ENCODE measurements at places on chromosomes 2 and 18. TPM values are rescaled to one million over a fixed set of nuclear protein-coding genes. Genes with fewer than 3 reads are reported as not detected.
A peak's percentile ranks its signal among the peaks of the same experiment; 100 is the strongest.

DNA sequence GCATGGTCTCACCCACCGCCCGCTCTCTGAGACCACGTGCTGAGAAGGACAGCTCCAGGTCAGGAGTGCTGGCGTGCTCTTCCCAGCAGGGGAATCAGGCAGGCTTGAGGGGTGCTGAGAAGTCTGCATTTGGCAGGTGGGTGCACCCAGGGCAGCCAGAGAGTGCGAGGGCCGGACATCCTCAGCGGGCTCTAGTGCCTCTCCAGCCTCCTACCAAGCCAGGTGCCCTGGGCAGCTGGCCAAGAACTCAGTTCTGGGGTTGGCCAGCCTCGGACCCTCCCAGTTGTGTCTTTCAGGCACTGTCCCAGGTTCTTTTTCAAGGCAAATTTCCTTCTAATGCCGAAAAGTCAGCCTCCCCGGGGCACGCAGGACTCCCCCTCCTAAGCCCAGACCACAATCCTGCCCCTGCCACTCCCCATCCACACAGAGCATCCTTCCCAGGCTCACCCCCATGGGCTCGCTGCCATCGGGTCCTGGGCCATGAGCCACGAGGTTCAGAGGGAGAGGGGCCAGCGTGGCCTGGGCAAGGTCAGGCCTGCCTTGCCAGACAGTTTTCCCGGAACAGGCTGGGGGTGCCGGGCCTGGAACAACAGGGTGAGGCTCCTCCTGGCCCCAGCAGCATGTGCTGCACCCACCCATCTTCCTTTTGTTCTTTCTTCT, 52.2 kb upstream of the GPC1 start:
- H3K4me3 ChIP-seq = no peak overlapping the region
- no peak for DNase-seq
- H3K27ac ChIP-seq = no peak overlapping the region
- no peaks in the 10 kb centered on the region for H3K36me3 ChIP-seq
- H3K4me1 ChIP-seq = no peaks in the 10 kb centered on the region

DNA sequence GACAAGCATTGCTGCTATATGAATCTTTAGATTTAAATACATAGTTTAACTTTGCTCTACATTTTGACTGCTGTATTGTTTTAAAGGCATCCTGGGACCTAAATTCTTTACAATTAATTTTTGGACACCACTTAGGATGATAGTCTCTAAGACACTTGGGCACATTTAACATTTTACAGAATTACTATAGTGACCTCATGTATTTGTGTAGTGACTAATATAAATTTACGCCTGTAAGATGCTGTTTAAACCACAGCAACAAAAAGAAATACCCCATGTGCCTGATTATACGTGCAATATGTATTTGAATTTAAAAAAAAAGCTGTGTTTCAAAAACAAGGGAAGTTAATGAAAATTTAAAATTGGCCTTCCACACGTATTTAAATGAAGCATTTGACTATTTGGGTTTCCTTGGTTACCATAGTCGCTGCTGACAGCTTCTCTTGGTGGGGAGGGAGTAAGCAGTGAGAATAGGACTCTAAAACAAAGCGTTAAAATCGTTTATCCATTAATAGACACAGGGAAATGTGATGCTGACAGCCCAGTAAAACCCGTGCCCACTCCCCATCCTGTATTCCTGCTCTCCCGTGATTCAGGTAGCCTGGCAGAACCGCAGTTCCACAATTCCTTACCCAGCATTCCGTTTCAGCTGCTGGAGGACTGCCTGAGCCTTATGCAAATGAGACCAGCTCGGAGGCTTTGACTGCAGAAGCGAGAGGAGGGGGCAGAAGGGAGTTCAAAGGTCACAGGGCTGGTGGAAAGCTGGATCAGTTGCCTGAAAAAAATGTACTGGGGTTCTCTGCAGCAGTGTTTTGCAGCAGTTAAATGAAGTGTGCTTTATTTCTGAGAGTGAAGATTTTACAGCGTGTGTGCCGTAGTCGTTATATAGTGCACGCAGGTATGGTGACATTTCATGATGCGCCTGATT, 104.3 kb downstream of the CSRNP3 start:
- H3K4me3 ChIP-seq = peak overlapping the region; percentile 89
- DNase-seq = peak; percentile 73
- no peaks in the 10 kb centered on the region for H3K27me3 ChIP-seq
- no peaks in the 10 kb centered on the region for H3K36me3 ChIP-seq
- peak overlapping the region; percentile 68 for H3K27ac ChIP-seq
- H3K4me1 ChIP-seq = peaks cover 33% of the 10 kb centered on the region

DNA sequence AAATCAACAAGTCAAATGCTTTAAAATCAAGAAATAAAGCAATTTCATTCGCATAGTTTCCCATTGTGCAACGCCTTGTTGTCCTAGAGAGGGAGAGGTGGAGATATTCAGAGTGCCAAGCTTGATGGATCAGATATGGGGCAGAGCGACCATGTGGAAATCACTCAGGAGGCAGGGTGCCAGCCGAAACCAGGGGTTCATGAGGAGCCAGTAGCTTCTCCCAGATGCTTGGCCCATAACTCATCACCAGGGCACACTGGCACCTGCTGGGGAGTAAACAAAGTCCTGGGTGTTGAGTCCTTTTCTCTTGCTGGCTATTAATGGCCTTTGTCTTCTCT, 53.0 kb upstream of the ASAP2 start:
- H3K27me3 ChIP-seq = peaks cover 6% of the 10 kb centered on the region
- no peak for DNase-seq
- no peaks in the 10 kb centered on the region for H3K36me3 ChIP-seq
- H3K4me1 ChIP-seq = peaks cover 10% of the 10 kb centered on the region

DNA sequence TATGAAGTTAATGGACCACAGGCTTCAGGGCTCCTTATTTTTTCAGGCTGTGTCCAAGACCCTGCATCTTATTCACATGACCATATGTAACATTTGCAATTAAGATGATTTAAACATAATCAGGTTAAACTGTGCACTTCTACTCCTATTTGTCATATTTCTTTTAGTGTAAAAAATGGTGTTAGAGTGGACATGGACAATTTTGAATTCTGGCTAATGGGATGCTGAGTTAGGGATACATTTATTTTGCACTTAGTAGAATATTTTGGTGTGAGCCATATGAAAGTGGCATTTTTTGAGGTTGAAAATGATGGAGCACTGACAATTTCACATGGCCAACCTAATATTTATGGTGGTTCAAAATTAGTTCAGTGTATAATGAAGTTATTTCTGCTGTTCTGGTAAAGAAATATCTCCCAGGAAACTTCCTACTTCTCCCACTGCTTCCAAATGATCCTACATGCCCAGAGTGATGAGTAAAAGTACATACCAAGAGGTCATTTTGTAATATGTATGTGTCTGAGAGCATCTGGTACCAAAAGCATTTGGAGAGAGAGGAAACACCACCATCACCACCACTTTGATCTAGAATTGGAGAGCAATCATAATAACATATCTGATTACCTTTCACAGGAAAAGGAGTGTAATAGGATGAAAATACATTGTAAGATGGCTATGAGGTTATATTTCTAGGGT, 36.0 kb downstream of the GULP1 start:
- no peaks in the 10 kb centered on the region for H3K36me3 ChIP-seq
- H3K27ac ChIP-seq = peak overlapping the region; percentile 82
- H3K27me3 ChIP-seq = no peaks in the 10 kb centered on the region

GRCh38 chr2:215171151-215171550, 32.7 kb upstream of the ABCA12 start:
- H3K36me3 ChIP-seq = no peaks in the 10 kb centered on the region
- H3K27me3 ChIP-seq = no peaks in the 10 kb centered on the region
- no peak overlapping the region for H3K4me3 ChIP-seq
- no peak for DNase-seq
- no peak overlapping the region for H3K27ac ChIP-seq

- H3K27ac ChIP-seq = no peak overlapping the region
- peaks cover 20% of the 10 kb centered on the region for H3K4me1 ChIP-seq
- H3K4me3 ChIP-seq = no peak overlapping the region
Observed at GRCh38 chr18:45691816-45692179, 32.2 kb upstream of the SLC14A1 start.

DNA sequence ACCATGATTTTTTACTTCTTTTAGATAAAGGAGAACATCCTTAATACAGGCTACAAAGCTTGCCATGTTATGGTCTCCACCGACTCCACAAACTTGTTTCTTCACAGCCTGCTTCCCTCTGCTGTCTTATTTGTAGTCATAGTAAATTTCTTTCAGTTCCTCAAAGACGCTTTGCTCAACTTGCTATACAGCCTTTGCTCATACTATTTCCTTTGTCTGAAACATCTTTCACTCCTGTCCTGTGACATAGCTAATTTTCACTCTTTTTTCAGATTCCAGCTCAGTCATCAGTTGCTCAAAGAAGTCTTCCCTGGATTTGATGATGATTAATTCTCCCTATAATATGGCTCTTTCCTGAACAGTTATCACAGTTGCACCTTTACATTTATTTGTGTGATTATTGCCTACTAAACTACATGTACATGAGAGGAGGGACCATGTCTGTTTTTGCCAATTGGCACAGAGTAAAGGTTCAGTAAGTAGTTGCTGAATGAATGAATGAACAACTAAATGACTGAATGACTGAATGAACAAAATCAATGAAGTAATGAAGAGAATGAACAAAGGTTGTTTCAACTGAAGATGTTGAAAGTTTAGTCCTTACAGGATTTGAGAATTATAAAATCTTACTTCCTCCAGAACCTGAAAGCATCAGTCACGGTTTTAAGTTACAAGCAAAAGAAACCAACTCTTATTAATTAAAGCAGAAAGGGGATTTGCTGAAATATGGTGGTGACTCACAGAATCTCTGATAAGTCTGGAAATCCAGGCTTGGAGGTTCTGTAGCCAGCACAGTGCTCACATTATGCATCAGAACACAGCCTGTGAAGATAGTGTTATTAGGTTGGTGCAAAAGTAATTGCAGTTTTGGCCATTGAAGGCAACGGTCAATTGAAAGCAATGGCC, 186.4 kb upstream of the FAM98A start:
- H3K27me3 ChIP-seq = no peaks in the 10 kb centered on the region
- no peaks in the 10 kb centered on the region for H3K4me1 ChIP-seq
- H3K36me3 ChIP-seq = no peaks in the 10 kb centered on the region
- no peak for DNase-seq
- H3K4me3 ChIP-seq = no peak overlapping the region

GRCh38 chr2:31383471-31384153, 30.9 kb downstream of the XDH start:
- peaks cover 3% of the 10 kb centered on the region for H3K27me3 ChIP-seq
- no peak overlapping the region for H3K27ac ChIP-seq
- no peak overlapping the region for H3K4me3 ChIP-seq
- H3K4me1 ChIP-seq = no peaks in the 10 kb centered on the region

DNA sequence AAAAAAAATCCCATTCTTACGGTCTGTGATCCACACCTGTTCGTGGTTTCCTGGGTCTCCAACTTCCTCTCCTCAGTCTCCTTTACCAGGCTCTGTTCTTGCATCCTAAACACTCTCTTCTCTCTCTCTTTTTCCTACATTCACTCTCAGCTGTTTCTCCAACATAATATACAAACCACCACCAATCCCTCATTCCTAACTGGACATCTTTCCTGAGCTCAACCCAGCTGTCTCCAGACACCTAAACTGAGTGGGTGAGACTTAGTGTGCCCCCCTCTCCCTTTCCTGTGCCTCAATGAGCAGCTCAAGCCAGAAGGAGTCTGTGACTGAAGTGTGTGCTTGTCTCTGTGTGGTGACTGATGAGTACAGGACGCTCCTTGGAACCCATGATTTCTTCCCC, 59.4 kb downstream of the LIPG start:
- H3K4me3 ChIP-seq = no peak overlapping the region
- peaks cover 44% of the 10 kb centered on the region for H3K4me1 ChIP-seq
- DNase-seq = no peak
- peak overlapping the region; percentile 71 for H3K27ac ChIP-seq

DNA sequence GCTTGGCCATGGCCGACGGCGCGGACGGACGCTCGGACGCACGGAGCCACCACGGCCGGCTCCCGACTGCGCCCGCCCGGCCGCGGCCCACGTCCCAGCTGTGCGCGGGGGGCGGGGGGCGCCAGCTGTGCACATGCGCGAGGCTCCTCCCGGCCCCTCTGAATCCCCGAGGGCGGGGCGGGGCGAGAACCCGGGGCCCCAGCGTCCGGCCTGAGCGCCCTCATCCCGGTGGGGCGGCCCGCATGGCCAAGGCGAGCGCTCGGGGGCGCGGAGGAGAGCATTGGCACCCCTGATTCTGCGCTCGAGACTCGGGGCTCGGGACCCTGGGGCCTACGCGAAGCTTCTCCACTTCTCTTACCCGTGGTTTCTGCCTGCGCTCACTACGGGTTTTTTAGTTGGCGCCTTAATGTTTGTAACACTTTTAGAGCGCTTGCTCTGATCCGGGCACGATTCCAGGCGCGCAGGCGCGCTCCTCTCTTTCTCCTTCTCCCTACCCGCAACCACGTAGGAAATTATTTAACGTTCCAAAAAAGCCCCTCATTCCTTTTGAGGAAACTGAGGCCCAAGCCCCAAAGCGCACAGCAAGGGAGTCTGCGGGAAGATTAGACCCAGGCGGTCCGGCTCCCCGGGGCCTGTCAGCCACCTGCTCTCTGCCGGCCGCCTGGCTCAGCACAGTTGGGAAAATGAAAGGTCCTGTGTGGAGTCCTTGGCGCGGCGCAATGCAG, at the start of gene PXDN:
Gene PXDN, minus strand, starts transcription at position 70 of the 725 bp plus-strand sequence. Its CDS starts 60 bp downstream, at position 10.
- H3K4me3 ChIP-seq = peak within 1 kb of the TSS; percentile 90
- H3K27me3 ChIP-seq = peaks cover 36% of the 10 kb centered on the region
- peaks cover 11% of the 10 kb centered on the region for H3K36me3 ChIP-seq

DNA sequence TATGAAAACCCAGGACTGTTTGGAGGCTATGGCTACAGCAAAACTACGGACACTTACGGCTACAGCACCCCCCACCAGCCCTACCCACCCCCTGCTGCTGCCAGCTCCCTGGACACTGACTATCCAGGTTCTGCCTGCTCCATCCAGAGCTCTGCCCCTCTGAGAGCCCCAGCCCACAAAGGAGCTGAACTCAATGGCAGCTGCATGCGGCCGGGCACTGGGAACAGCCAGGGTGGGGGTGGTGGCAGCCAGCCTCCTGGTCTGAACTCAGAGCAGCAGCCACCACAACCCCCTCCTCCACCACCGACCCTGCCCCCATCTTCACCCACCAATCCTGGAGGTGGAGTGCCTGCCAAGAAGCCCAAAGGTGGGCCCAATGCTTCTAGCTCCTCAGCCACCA, 12.1 kb downstream of the HOXD3 start:
- no peak overlapping the region for H3K4me3 ChIP-seq
- H3K27ac ChIP-seq = no peak overlapping the region
- DNase-seq = no peak
- peaks cover 40% of the 10 kb centered on the region for H3K4me1 ChIP-seq
- H3K36me3 ChIP-seq = peaks cover 24% of the 10 kb centered on the region
- H3K27me3 ChIP-seq = peaks cover 90% of the 10 kb centered on the region

DNA sequence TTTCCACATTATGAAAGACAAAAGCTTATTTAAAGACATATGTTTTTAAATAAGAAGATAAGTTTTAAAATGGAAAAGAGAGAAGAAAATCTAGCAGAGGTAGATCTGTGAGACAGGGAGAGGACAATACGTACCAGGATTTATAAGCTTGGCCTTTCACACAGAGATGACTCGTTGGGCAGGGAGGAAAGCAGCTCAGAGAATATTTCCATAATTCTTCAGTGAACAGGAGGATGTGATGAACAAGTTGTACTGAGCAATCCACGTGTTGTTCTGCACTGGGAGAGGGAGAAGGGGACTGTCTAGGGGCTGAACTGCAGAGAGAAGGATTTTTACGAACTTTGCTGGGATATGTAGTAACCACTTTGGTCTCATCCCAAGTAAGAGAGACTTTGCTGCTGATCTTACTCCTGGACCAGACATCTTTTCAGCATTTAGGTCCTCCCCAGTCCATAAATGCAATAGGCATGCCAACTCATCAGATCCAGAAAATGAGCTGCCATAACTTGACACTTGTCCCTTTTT, 162.5 kb upstream of the SETBP1 start:
- H3K4me3 ChIP-seq = no peak overlapping the region
- no peaks in the 10 kb centered on the region for H3K4me1 ChIP-seq
- DNase-seq = no peak
- no peak overlapping the region for H3K27ac ChIP-seq
- peaks cover 2% of the 10 kb centered on the region for H3K27me3 ChIP-seq

CHRNG gene
- total RNA-seq = 0.87 TPM

LOXL3 gene
- 3.4 TPM for total RNA-seq

ALPI gene
- 6.5 TPM for total RNA-seq

ASPRV1 gene
- 0.67 TPM for total RNA-seq

Measured in type B pancreatic cell (in vitro differentiated cells).